Foreskin fibroblast (primary cell): ENCODE measurements at places on chromosomes 4 and X.
A peak's percentile ranks its signal among the peaks of the same experiment; 100 is the strongest.

DNA sequence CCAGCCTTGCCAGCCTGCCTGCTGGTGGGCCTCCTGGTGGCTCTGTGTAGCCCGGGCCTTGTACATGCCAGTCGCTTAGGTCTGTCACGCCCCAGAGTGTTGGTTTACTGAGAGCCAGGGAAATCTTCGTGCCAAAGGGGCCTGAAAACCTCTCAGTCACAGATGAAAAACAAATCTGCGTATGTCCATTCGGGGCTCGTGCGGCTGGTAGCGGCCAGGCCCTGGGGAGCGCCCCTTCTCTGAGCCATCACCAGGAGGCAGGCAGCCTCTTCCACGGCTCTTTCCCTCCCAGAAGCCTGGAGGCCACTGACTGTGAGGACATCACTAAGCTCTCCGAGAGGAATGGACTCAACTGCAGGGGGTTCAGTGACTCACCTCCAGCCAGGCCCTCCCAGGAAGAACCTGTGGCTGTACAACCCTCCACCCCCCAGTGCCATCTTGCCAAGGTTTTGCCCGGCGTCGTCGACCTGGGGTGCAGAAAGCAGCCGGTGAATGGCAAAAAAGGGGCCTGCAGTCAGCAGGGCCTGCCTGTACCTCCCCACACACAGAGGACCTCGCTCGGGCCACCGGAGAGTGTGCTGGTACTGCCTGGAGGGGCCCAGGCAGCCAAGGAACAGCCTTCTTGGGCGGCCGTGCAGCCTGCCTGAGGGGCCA, 162.2 kb downstream of the BCOR start:
- DNase-seq, result no peak

DNA sequence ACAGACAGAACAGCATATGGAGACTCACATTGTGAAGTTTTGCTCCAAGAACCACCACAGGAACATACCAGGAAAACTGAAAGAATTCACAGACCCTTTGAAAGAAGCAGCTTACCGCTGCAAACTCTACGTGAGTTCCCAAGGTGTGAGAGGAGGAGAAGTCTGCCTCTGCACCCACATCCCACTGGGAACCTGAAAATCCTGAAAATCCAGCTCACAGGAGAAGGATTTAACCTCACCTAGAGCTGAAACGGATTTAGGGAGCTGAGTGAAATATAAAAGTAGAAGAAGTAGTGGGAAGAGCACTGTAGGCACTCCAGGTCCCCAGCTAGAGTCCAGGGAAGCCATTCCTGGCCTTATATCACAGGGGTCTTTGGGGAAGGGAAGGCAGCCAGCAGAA, 80.0 kb downstream of the FHIP1A start:
- no peak for DNase-seq

DNA sequence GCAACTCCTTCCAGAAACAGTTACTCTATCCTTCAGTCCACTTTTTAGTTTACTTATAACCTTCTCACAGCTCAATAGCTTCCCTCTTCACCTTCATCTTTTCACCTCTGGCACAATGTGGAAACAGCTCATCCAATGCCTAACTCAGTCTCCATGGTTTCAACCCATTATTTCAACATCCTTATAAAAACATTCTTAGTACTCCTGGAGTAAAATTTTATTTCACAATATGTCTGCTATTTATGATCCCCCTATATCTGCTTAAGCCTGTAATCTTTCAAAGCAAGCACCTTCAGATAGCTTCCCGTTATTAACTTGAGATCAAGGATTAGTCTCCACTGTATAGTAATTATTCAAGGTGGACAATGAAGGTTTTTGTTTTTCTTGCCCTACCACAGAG, 156.3 kb downstream of the GASK1B start:
- DNase-seq, result peak; percentile 69

DNA sequence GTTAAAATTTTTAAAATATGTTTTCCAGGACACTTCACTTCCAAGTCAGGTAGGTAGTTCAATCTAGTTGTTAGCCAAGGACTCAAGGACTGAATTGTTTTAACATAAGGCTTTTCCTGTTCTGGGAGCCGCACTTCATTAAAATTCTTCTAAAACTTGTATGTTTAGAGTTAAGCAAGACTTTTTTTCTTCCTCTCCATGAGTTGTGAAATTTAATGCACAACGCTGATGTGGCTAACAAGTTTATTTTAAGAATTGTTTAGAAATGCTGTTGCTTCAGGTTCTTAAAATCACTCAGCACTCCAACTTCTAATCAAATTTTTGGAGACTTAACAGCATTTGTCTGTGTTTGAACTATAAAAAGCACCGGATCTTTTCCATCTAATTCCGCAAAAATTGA, 49.7 kb downstream of the XIAP start:
- no peak for DNase-seq

DNA sequence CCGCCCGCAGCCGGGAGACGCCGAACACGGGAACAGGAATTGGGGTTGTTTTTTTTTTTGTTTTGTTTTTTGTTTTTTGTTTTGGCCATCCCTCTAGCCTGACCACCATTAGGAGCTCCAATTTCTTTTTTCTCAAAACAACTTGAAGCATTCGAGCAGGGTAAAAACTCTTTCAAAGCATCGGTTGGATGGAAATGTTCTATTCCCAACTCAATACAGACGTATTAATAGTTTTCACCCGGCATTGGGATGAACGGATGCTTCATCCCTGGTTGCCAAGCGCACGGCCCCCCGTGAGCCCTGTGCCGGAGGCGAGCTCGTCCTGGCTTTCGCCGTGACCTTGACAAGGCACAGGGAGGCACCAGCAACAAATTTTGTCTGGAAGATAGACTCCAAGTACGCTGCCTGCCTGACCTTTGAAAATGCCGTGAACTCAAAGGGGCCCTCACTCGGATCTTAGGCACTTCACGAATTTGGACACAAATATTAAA, 352 bp upstream of the MAP3K15 start:
- no peak for DNase-seq

- DNase-seq, result no peak
Observed at GRCh38 chr4:57144466-57144865, 34.3 kb upstream of the IGFBP7 start.

GRCh38 chrX:82765811-82766210, 742.3 kb upstream of the POU3F4 start:
- no peak for DNase-seq

DNA sequence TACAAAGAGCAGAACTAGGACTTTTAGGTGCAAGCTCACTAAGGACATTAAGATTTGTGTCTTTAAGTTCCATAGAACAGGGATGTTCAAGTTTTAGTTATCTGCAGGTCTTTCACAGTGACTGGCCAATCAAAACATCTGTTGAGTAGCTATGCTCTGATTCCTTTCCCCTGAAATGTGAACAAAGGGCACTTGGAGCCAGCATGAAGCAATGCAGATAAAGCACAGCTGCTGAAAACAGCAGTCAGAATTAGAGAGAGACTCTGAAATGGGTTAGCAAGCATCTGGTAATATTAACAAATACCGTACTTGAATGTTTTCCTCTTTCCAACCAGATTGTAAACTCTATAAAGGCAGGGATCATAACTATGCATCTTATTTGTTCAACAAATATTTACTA, 276.9 kb downstream of the RAB28 start:
- no peak for DNase-seq

DNA sequence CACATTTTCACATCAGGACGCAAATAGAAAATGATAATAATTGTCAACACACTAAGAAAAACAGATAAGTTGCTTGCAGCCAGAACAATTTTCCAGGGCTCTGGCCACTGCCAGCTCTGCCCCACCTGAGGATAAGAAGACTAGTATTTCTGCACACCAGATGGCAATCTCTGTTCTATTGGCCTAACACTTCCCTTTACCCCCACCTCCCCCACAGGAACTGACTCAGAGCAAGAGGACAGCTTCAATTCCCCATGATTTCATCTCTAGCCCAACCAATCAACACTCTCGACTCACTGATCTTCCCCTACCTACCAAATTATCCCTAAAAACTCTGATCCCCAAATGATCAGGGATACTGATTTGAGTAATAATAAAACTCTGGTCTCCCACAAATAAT, 164.0 kb downstream of the SMARCA1 start:
- DNase-seq, result peak; percentile 1

DNA sequence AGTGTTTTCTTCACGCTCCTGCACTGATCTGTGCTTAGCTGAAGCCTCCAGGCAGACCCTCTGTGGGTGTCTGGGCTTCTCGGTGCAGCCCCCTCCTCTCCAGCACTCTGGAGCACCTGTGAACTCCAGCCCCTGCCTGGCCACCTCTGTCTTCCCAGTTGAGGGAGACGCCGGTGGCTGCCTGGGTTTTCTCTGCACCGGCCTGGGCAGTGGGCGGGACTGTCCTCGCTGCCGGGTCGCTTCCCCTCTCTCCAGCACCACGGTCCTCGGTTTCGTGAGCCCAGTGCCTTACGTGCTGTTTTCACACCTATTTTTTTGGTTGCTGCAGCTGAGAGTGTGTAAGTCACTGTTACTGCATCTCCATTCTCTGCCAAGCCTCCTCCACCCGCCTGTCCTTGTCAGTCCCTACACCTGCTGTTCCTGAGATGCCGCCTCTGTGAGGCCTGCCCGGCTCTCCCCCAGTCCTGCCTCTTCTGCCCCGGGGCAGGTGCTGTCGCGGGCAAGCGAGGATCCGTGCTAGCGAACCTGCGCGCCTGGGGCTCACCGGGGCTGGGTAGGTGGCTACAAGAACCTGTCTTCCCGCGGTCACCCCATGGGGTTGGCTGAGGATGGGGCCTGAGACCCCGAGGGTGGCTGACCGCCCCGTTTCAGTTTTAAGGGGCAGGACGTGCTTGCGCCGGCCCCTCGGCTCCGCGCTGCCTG, 2.4 kb upstream of the FGFRL1 start:
- DNase-seq, result peak; percentile 27

DNA sequence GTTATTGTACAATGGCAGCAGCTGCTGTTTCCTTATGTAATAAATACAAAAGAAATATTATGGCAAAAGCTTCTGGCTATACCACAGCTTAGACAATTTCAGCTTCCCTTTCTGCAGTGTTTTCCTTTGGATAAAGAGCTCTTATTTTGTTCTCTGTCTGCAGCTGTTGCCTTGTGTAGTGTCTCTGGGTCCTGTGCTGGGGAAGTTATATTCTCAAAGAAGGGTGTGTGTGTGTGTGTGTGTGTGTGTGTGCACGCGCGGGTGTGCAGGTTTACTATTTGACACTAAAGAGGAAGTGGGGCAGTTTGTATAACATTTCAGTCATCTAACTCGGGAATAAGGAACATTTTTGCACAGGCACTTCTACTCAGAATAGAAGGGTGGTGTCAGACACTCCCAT, 83.6 kb downstream of the REPS2 start:
- no peak for DNase-seq

DNA sequence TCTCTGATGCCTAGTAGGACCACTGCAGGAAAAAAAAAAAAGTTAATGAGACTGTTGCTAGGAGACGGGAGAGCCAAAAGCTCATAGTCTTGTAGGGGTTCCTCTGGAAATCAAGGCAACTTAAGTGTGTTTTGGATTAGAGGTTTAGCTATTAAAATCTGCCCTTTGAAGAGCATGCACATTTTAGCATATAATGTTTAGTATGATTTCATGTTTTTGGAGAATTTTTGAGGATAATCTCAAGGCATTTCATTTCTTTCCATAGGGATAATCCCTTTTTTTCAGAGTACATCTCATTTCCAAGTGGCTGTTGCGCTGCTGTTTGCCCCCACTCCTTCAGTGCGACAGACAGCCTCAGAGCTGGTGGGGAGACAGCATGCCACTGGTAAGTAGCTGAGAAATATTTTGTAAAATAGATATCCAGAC, at the start of gene LINC00632:
TSS of gene LINC00632 (plus strand) at position 339 of the 426 bp plus-strand sequence.
- DNase-seq, result no peak

GRCh38 chr4:88794952-88795351, 97.3 kb upstream of the NAP1L5 start:
- no peak for DNase-seq

DNA sequence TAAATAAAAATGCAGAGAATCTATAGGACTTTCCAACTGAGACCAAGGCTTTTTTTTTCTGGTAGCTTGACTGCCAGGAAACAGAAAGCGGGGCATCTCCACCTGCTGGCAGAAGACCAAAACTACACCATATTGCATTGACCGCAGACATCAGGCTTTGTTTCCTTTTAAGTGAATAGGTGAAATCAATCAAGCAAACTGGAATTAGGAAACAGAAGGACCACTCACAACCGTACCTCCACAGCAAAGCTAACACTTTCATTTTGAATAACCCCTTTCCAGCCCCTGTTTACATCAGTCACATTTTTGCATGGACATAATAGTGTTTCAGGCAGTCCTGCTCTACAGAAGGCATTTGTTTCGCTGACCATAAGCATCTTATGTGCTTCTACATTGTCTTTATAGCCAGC, 218.2 kb downstream of the IDS start:
- DNase-seq, result peak; percentile 60

DNA sequence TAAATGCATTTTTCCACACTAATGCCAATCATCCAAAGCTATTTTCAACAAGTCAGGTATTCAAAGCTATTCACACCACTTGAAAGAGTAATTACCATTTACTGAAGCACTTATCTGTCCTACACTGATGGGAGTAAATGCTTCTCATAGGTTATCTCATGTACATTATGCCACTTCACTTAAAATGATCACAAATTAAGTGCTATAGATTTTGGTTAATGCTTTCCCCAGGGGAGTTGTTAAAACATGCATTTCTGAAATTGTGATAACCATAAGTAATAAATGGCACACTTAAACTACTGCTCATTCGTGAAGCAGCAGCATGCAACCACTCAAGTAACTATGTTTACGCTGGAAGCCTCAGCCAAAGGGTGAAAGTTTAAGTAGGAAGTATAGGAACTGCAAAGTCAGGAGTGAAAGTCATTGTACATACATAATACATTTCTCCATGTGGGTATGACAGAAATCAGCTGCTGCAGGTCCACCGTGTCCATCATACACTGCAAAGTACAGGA, 6.6 kb downstream of the PPM1K start:
- DNase-seq, result no peak

DNA sequence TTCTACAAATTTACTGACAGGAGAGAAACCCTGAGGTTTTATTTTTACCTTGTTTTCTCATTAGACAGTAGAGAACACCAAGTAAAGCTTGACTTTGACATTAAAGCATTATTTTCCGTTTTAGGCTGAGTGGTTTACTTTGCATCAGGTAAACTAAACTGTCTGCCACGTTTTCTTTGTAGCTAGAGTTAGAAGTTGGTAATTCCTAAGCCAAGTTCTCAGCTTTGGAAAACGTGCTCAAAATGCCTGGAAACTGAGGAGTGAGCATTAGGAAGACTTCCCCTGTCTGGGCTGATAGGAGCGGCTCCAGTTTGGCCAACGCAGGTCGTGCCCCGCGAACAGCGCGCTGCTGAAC, 819 bp downstream of the PDLIM3 start:
- no peak for DNase-seq

GRCh38 chrX:105526431-105526830, 295.9 kb upstream of the NRK start:
- no peak for DNase-seq

DNA sequence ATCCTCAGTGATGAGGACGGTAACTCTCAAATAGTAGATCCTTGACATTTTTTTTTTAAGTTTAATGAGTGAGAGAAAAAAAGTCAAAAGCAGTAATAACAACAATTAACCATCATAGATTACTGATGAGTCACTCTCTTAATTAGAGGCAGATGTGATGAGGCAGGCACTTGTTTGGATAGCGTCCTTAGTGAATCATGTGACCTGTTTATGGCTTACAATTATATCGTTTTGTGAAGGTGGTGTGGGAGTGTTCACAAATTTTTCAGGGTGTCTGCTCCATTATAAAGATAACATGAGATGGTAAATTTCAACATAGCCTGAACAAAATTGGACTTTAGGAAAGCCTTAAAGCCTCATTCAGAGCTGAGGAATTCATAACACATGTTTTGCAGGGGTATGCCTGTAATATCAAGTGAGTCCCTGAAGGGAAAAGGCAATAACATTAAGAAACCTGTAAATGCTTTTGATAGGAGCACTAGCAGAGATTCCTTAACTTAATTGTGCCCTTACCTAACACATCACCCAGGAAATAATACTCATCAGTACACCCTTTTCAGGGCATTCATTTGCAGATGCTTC, 51.9 kb upstream of the XIAP start:
- peak; percentile 51 for DNase-seq
